T-helper 2 cell (primary cell): ENCODE measurements at places on chromosomes 4 and X.
A peak's percentile ranks its signal among the peaks of the same experiment; 100 is the strongest.

- DNase-seq, result no peak
These were observed 46.7 kb downstream of the CXCL13 start for GRCh38 chr4:77652237-77652897.

- no peak for DNase-seq
These were observed 33.5 kb downstream of the GUCY2F start for GRCh38 chrX:109448282-109448938.

DNA sequence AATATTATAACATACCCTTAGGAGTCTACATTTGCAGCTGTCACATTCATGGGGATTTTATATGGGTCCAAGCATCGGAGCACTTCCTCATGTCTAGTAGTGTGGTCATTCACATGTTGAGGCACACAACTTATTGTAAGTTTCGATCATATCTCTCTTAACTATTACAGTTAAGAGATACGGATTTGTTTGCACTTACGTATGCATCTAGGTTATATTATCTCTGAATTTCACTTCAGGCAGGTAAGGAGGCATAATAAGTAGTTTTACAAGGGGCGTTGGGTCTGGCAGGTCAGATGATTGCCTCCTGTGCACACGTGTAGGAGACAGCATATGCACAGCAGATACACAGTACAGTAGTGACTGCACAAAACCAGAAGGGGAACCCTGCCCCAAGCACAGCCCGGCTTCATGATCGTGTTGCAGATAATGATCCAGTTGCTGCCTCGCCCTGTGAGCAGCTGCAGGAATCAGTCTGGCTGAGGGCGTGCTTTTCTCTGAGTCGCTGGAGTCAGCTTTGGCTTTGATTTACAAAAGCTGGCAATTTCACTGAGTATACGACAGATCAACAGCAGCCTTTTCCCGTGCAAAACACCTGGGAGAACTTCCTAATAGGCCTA lies 302.9 kb upstream of the GATB start:
- peak; percentile 62 for DNase-seq

GRCh38 chr4:72970756-72971155 lies 98.8 kb downstream of the COX18 start:
- DNase-seq, result no peak

DNA sequence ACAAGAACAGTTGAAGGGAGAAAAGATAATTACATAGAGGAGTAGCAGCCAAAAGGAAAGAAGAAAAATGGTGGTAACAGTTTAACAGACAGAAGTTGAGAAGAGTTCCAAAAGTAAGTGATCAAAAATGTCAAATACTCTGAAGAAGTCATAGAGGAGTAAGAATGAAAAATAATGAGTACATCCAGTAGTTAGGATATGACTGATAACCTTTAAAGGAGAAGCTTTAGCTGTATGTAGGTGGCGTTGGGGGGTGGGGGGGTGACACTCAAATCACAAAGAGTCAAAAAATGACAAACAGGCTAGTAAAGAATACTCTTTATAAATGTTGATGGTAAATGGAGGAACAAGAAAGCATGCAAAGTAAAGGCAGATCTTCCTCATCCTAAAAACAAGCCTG lies 40.6 kb downstream of the RAB33A start:
- no peak for DNase-seq

- no peak for DNase-seq
These were observed 16.2 kb upstream of the S100G start for GRCh38 chrX:16633754-16634153.

- no peak for DNase-seq
These were observed 5.7 kb downstream of the EFNB1 start for GRCh38 chrX:68834371-68835103.

DNA sequence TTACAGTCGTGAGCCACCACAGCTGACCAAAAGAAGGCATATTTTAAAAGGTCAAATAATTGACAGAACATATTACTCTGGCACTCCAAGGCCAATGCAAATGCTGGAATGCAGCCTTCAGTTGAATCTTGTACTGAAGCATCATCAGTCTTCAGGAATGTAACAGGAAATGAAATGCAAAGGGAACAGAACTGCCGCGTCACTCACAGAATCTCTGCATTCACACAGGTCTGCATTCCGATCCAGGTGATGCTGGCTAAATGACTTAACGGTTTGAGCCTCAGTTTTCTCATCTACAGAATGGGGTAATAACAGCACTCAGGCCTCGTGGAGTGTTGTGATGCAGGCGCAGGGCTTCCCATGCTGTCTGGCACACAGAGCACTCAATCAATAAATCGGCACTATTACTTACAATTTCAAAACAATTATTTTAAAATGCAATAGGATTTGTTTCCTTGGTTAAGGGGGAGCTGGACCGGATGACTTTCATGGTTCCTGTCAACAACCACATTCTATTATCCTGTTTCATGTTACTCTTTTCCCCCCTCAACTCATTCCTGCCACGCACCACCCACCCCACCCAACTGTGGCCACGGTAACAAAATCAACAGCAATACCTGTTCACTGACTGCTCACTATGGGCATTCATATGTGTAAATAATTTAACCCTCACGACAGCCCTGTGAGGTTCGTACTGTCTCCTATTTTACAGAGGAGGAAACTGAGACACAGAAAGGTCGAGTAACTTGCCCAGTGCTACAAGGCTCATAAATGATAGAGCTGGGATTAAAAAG lies 32.4 kb downstream of the IGFBP7 start:
- no peak for DNase-seq

- no peak for DNase-seq
These were observed 185.0 kb upstream of the GALNT7 start for GRCh38 chr4:172983631-172984030.

- DNase-seq, result no peak
These were observed 148.8 kb upstream of the STK26 start for GRCh38 chrX:131874300-131874699.

GRCh38 chr4:143294310-143294709 lies 42.4 kb upstream of the GAB1 start:
- no peak for DNase-seq
